ENCODE measurements at places on chromosomes 3 and 15.

DNA sequence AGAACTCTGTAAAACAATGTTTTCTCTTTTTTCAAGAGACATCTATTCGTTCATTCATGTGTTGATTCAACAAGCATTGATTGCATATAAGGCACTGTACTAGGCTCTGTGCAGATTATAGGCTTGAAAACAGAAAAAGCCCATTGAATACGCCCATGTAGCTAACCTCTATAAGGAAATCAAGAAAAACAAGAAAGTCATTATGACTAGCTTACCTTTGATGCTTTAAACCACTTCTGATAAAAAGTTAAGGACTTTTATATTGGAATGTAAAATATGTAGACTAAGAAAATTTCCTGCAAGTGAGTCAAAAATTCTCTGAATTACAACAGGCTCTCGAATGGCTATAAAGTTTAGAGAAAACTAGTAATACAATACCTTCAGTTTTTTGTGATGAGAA, 92.5 kb downstream of the BDH1 start:
- DNase-seq: no peak

DNA sequence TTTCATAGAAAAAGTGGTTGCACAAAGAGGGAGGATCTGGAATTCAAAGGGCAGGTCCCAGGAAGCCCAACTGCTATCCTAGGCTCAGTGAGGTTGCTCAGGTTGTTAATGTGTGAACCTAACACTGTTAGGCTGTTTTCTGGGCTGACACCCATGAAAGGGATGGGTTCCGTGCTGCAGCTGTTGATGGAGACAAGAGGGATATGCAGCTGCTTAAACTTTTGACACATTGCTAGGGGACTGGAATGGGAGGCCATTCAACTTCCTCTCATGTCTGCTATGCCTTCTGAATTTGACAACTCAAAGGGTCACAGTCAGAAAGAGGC, 198.0 kb upstream of the NR2E3 start:
- DNase-seq: no peak

- no peak for DNase-seq
Observed at GRCh38 chr3:132626955-132627354, 29.9 kb downstream of the ACKR4 start.

- no peak for DNase-seq
Observed at GRCh38 chr3:195511136-195511535, 32.0 kb downstream of the PPP1R2 start.

DNA sequence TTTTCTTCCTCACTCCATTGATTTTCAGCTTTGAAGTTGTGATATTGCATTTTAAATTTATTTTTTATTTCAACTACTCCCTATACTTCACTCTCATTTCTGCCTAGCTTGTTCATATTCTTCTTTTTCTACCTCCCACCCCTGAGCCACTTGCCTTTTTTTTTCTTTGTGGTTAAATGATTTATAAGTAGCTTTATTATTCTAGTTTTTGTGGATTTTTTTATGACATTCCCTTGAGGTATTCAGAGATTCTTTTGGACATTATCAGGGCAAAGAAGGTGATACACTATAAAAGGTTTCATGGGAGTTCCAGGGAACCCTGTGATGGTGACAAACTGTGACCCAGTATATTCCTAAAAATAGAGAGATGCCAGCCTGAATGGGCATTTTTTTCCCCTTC, 3.3 kb downstream of the C15orf61 start:
- DNase-seq: no peak

- DNase-seq: no peak
Observed at GRCh38 chr3:14522768-14523167, 17.4 kb downstream of the GRIP2 start.

- DNase-seq: no peak
Observed at GRCh38 chr3:8497582-8497981, 4.0 kb upstream of the LMCD1 start.

- DNase-seq: no peak
Observed at GRCh38 chr3:74518610-74519009, 95.8 kb downstream of the CNTN3 start.

DNA sequence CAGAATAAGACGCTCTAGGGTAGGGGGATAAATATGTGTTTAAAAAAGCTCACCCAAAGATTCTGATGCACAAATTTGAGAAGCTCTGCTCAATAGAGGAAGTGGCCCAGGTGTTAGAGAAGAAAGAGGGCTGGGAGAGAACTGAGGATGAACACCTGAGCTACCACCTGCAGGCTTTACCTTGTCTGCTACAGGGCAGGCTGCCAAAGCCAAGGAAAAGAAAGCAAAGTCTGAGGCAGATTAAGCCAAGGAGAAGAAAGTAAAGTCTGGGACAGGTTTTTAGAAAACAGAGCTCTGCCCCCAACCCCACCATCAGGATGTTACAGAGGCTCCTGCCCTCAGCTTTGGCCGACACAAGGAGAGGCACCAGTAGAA, 92.9 kb downstream of the THRB start:
- no peak for DNase-seq

DNA sequence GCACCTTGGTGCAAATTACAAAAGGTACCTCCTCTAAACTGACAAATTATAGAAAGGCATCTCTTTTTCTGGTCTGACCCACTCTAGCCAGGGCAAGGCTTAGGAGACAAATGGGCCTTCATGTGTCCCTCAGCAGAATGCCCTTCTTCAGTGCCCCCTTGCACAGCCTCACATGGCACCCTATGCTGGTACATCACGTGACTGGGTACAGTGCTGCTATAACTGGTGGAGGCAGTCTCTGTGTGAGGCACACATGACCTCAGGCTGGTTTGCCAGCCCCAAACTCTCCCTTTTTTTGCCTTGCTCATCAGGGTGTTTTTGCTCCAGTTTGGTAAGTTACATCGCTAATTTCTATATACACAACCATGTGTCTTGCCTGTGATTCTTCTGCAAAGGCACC, 3.1 kb downstream of the CLEC3B start:
- no peak for DNase-seq

DNA sequence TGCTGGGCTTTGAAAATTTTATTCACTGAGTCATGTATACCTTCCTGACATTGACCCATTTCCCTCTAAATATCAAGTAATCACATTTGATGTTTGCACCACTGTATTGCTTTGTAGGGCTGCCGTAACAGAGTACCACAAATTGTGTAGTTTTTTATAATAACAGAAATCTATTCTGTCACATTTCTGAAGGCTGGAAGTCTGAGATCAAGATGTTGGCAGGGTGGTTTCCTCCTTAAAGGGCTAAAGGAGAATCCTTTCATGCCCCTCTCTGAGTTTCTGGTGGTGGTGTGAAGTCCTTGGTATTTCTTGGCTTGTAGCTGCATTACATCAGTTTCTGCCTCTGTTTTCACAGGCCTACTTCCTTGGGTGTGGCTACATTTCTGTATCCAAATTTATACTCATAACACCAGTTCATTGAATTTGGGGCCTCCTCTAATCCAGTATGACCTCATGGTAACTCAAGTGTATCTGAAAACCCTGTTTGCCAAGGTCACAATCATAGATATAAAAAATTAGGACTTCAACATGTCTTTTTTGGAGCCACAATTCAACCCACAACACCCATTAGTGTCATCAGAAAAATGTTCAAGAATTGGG, 29.1 kb upstream of the ST6GAL1 start:
- no peak for DNase-seq

DNA sequence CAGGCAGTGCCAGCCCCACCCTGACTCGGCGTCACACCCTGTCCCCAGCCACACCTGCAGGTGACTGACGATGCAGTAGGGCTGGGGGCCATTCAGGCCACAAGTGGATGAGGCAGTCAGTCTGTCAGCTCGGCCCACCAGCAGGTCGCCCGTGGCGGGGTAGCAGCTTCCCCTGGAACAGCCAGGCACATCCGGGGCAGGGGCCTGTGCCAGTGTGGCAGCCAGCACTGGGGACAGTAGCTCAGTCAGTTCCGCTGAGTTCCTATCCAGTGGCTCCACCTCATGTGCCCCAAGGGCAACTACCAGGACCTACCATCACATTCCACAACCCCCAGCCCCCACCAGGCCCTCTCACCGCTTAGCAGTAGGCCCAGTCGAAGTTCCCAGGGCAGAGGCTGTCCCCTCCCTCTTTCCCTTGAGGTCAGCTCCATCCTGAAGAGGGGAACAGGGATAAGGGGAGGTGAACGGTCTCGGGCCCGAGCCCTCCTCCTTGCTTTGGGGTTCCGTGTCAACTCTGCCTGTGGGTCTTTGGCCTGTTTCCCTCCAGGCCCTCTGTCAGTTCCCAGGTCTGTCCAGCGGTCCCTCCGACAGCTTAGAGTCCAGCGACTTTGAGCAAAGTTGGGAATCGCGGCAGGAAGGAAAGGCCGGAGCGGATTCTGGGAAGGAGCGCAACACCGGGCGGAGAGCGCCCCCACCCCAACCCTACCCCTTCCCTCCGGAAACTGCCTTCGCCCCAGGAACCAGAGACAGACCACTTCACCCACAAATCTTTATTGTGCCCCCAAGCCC, at the start of gene LAMB2:
Gene LAMB2 (minus strand): TSS at position 614 of the 789 bp plus-strand sequence. CDS start 183 bp downstream, at position 431.
- DNase-seq: peak; percentile 56

- no peak for DNase-seq
Observed at GRCh38 chr3:123792473-123793201, 91.5 kb downstream of the MYLK start.

DNA sequence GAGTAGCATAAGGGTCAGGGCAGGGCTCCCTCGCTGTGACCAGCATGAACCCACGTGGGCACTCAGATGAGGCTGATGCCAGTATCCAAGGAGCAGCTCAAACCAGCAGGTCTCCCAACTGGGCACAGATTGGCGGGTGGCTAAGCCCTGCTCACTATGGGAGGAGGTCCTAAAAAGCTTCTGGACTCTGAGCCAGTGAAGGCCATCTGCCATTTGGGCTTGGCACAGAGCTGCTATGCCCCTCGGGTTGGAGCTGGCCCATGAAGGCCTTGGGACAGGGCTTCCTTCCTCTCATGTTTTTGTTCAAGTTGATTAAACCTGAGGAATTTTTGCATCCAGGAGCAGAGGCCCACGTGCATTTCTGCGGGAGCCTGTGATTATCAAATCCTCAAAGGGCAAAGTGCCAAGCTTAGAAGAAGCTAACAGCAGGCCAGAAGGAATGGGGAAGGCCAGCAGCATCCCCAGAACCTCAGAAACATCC, 4.3 kb upstream of the STRA6 start:
- DNase-seq: no peak

DNA sequence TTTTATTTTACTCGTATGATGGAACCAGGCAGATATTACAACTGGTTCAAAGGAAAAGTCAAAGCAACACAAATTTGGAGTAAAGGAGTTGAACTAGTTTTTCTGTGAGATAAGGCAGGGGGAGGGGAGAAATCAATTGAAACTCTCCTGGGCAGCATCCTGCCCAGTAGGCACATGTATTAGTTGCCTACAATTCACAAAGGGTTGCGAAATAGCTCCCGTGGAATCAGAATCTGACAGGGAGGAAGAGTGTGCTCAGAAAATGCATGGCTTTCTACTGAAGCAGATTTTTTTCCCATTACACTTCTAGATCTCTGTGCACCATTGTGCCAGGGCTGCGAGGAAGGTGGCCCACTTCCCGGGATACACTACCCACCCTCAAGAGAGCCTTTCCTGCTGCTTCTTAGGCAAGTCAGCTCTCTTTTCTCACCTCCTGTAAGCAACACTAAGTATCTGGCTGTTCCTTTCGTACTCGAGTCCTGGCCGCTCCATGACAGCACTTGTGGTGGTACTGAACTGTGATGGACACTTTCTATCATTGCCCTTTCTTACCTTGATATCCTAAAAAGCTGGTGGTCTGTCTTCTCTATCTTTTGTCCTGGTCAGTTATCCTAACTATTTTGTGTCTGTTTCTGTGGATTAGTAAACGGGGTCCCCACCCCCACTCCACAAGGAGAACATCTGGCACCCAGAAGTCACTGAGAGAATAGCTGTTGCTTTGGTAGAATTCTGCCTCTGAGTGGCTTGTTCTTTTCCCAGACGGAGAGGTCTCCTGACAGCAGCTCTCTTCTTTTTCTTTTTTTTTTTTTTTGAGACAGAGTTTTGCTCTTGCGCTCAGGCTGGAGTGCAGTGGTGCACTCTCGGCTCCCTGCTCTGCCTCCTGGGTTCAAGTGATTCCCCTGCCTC, 74.8 kb downstream of the RPL39L start:
- no peak for DNase-seq

- no peak for DNase-seq
Observed at GRCh38 chr3:191399918-191400317, 61.0 kb upstream of the PYDC2 start.

GRCh38 chr3:127734754-127735473, 62.2 kb downstream of the ABTB1 start:
- peak; percentile 97 for DNase-seq

GRCh38 chr15:73298522-73299245, 70.1 kb downstream of the HCN4 start:
- no peak for DNase-seq

All from AG04449 (cell line).